ENCODE measurements at places on chromosomes 3 and 15.

DNA sequence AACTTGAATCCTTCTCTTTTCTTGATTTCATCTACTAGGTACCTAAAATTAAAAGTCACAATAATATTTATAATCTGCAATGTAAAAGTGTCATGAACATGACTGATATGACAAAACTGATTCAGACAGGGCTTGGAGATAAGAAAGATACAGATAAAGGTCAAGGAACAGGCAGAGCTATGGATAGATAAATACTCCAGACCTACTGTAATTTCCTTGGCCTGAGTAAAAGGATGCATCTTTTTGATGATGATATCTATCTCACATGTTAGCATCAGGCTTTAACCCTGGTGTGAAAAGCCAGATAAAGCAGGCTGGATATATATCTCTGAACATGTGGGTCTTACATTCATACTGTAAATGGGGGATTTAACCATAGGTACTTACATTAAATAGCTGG lies 108.1 kb downstream of the GADL1 start:
- no peaks in the 10 kb centered on the region for H3K36me3 ChIP-seq
- H3K4me3 ChIP-seq = no peak overlapping the region
- peaks cover 7% of the 10 kb centered on the region for H3K4me1 ChIP-seq
- H3K27ac ChIP-seq = no peak overlapping the region
- peaks cover 20% of the 10 kb centered on the region for H3K27me3 ChIP-seq
- no peak for DNase-seq

DNA sequence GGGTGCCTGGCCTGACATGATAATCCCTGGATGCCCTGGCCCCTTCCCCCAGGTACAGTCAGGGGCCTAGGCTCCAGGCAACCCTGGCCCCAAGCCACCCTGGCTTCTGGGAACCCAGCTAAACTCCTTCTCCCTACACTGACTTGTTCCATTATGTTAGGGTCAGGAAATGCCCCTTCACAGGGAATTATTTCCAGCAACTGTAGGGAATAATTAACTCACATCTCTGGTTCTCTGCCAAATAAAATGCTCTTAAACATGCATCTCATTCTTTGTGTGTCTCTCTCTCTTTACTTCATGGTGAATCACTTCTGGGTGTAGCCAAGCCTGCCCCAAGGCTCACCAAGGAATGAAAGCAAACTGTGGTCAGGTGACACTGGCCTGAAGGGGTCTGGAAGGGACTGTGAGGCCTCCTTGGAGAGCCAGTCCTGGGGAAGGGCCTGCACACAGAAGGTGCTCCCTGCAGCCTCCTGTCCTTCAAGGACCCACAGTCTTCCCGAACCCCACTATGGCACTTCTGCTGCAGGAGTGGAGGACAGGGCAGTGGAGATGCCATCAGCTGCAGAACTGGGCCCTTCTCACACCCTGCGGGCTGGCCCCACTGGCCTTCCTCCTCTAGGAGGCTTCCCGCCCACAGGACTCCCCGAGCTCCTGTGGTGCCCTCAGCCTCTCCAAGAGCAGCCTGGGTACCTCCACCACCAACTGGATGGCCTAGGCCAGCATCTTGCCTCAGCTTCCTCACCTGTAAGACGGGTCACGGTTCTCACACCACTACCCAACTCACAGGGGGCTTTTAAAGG lies 17.6 kb downstream of the TKT start:
- no peaks in the 10 kb centered on the region for H3K27me3 ChIP-seq
- peaks cover 39% of the 10 kb centered on the region for H3K36me3 ChIP-seq
- H3K4me1 ChIP-seq = peaks cover 7% of the 10 kb centered on the region
- no peak overlapping the region for H3K4me3 ChIP-seq
- H3K27ac ChIP-seq = no peak overlapping the region

DNA sequence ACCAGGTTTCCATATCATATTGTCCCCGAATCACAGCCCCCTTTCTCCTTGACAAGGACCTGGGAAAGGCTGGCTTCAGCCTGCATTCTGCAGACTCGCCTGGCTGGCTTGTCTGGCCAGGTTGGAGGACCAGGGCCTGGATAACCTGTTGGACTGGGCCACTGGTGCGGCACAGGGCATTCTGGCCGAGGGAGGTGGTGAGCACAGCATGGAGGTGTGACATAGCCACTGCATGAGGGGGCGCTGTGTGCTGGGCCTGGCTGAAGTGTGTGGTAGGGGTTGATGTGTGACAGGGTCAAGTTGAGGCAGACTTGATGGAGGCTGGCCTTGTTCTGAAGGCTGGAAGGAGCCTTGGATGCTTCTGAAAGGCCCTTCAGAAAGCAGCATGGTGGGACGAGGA lies 2.9 kb downstream of the ESYT3 start:
- H3K27me3 ChIP-seq = peaks cover 55% of the 10 kb centered on the region
- peaks cover 7% of the 10 kb centered on the region for H3K4me1 ChIP-seq
- DNase-seq = no peak

GRCh38 chr15:88513195-88513594 lies 33.3 kb downstream of the DET1 start:
- no peak overlapping the region for H3K4me3 ChIP-seq
- H3K36me3 ChIP-seq = peaks cover 4% of the 10 kb centered on the region
- no peak for DNase-seq
- H3K27me3 ChIP-seq = no peaks in the 10 kb centered on the region
- H3K4me1 ChIP-seq = peaks cover 5% of the 10 kb centered on the region

- DNase-seq = no peak
- no peak overlapping the region for H3K4me3 ChIP-seq
- peaks cover 51% of the 10 kb centered on the region for H3K27me3 ChIP-seq
- H3K27ac ChIP-seq = no peak overlapping the region
- peaks cover 3% of the 10 kb centered on the region for H3K4me1 ChIP-seq
- no peaks in the 10 kb centered on the region for H3K36me3 ChIP-seq
Measured at GRCh38 chr3:39811561-39811960, 2.2 kb downstream of the MYRIP start.

GRCh38 chr15:91126080-91126479 lies 26.0 kb downstream of the SV2B start:
- no peaks in the 10 kb centered on the region for H3K36me3 ChIP-seq
- no peak for DNase-seq
- no peak overlapping the region for H3K27ac ChIP-seq
- no peaks in the 10 kb centered on the region for H3K4me1 ChIP-seq

DNA sequence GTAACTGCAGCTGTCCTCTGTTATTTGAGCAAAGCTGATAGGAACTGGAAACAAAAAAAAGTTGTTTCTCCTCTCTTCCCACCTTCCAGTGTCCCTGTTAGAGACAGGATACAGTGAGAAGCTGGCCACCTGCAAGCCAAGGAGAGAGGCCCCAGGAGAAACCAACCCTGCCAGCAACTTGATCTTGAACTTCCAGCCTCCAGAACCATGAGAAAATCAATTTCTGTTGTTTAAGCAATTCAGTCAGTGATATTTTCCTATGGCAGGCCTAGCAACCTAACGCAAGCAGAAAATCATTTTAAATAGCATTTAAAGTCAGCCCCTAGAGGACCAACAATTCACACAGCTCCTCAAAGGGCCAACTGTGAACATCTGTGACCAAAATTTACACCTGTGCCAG lies 291.3 kb downstream of the OXSM start:
- DNase-seq = no peak
- no peak overlapping the region for H3K4me3 ChIP-seq
- no peaks in the 10 kb centered on the region for H3K36me3 ChIP-seq
- H3K4me1 ChIP-seq = no peaks in the 10 kb centered on the region

DNA sequence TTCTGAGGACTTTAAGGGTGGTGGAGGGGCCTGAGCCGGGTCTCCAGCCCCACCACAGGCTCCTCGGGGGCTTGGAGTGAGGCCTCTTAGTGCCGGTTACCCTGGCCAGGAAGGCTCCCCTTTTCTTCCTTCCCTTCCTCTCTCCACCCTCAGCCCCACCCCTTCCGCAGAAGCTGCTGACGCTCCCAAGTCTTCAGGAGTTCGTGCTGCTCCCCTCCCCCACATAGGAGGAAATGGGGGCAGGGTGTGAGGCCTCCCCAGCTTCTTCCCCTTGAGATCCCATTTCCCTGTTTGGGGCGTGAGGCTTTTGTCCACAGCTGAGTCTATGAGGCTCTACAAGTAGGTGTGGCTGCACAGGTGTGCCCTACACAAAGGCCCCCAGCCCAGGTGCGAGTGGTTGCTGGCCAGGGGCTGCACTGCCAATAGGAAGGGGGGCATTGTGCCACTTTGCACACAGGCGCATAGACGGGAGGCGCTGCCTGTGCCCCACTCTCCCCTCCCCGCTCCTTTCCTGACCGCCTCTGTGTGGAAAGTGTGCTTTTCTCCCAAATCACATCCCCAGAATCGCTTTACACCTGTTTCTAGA lies 915 bp upstream of the CALML4 start:
- DNase-seq = no peak
- H3K4me1 ChIP-seq = peaks cover 39% of the 10 kb centered on the region
- peak overlapping the region; percentile 70 for H3K4me3 ChIP-seq
- peak overlapping the region; percentile 82 for H3K27ac ChIP-seq
- no peaks in the 10 kb centered on the region for H3K27me3 ChIP-seq

- H3K27me3 ChIP-seq = peaks cover 2% of the 10 kb centered on the region
- no peak overlapping the region for H3K4me3 ChIP-seq
- no peak for DNase-seq
- H3K36me3 ChIP-seq = no peaks in the 10 kb centered on the region
- no peak overlapping the region for H3K27ac ChIP-seq
Measured at GRCh38 chr3:111351334-111351733, 190.7 kb upstream of the CD96 start.

- H3K27ac ChIP-seq = peak overlapping the region; percentile 39
- peak overlapping the region; percentile 85 for H3K4me3 ChIP-seq
- H3K4me1 ChIP-seq = peaks cover 39% of the 10 kb centered on the region
- H3K36me3 ChIP-seq = no peaks in the 10 kb centered on the region
- peak; percentile 12 for DNase-seq
Measured at GRCh38 chr3:123067689-123068600, 1.1 kb downstream of the PDIA5 start.

- no peak for DNase-seq
- no peak overlapping the region for H3K27ac ChIP-seq
- no peaks in the 10 kb centered on the region for H3K36me3 ChIP-seq
Measured at GRCh38 chr15:98881526-98882520, 125.8 kb downstream of the PGPEP1L start.

- H3K27me3 ChIP-seq = no peaks in the 10 kb centered on the region
- no peak for DNase-seq
- H3K4me3 ChIP-seq = no peak overlapping the region
- no peaks in the 10 kb centered on the region for H3K4me1 ChIP-seq
- H3K36me3 ChIP-seq = no peaks in the 10 kb centered on the region
Measured at GRCh38 chr15:29411299-29411698, 141.7 kb upstream of the NSMCE3 start.

DNA sequence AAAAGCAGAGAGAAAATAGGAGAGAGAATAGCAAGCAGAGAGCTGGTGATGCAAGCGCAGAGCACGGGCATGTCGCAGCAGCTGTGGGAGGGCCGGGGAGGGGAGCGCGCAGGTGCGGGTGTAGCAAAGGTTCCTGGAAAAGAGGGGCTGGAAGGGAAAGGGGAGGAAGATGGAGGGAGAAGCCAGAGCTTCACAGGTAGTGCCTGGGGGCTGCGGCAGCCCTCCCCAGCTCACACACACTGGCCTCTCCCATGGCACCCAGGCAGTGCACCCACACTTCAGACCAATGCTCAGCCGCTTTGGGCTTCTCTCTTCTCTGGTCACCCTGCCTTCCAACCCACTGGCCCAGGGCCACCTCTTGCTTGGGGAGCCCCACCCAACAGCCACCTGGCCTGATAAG lies 72.1 kb downstream of the ADAMTS7 start:
- no peaks in the 10 kb centered on the region for H3K36me3 ChIP-seq
- peaks cover 14% of the 10 kb centered on the region for H3K27me3 ChIP-seq
- H3K4me1 ChIP-seq = peaks cover 10% of the 10 kb centered on the region
- H3K4me3 ChIP-seq = no peak overlapping the region
- no peak for DNase-seq

DNA sequence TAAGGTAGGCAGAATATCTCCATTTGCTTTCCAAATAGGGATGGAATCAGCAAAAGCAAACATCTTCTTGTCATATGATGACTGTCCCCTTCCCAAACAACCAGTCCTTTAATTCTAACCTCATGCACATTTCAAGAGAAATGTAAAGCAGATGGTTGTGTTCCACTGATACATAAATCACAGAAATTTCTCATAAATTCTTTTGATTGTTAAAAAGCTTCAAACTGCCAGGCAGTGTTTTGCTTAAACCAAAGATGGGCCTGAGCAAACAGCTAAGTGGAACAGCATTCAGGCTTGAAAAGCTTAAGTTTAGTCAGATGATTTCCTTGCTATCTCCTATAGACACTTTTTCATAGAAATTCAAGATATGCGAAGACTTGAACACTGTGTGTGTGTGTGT lies 74.3 kb upstream of the SOX2 start:
- H3K27me3 ChIP-seq = no peaks in the 10 kb centered on the region
- H3K27ac ChIP-seq = no peak overlapping the region
- DNase-seq = no peak
- H3K4me3 ChIP-seq = no peak overlapping the region
- H3K4me1 ChIP-seq = no peaks in the 10 kb centered on the region

GRCh38 chr15:27826411-27826810 lies 272.7 kb downstream of the OCA2 start:
- H3K36me3 ChIP-seq = no peaks in the 10 kb centered on the region
- no peaks in the 10 kb centered on the region for H3K27me3 ChIP-seq
- H3K4me1 ChIP-seq = no peaks in the 10 kb centered on the region
- no peak overlapping the region for H3K4me3 ChIP-seq
- no peak for DNase-seq

DNA sequence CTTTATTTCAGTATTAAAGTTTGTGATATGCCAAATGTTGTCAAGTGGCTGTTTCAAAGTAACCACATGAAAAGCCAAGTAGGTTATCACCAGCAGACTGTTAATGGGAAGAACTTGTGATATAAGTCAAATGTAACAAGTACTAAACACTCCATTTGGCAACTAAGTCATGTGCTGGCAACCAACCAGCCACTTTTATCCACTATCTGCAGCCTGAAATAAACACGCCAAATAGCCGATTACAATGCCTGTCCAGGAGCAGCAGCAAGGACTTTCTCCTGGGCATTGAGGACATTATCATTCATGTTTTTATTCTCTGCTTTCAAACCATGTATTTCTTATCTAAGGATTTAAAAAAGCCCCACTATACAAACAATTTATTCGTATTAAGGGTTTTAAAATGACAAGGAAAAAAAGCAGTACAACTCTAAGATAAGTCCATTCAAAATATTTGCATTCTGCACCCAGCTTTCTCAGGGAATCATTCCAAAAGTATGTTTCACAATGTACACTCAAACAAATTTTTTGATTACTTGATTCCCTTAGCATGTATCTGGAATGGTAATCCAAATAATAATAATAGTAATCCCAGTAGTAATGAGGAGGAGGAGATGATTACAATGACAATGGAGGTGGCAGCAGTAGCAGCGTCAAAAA lies 448.6 kb downstream of the ERC2 start:
- no peaks in the 10 kb centered on the region for H3K36me3 ChIP-seq
- H3K4me3 ChIP-seq = no peak overlapping the region
- H3K27ac ChIP-seq = no peak overlapping the region
- H3K4me1 ChIP-seq = no peaks in the 10 kb centered on the region
- DNase-seq = no peak
- H3K27me3 ChIP-seq = no peaks in the 10 kb centered on the region

DNA sequence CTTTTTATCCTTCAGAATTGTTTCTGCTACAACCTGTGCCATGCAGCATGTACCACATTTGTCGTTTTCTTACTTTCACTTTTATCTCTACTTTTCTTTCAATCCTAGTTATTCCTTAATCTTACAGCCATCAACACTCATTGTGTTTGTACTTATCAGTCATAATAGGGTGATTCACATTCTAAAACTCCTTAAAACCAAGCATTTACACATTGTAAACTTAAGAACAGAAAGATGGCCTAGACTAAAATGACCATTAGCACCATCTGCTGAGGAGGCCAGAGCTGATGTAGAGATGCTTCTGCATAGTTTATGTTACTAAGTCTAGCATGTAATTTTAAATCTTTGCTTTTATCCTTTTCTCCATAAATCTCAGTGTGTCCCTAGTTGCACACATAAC lies 25.5 kb downstream of the EIF2AK4 start:
- H3K27me3 ChIP-seq = no peaks in the 10 kb centered on the region
- no peak overlapping the region for H3K27ac ChIP-seq
- no peak for DNase-seq
- H3K4me1 ChIP-seq = peaks cover 2% of the 10 kb centered on the region

Measured in T-helper 2 cell treated with Interferon-gamma antibody and Interleukin-4, amounts not matched to agents 5 μg/mL and 100 μg/mL, for 36 hours (primary cell).